ENCODE measurements at places on chromosomes 5 and 9.

GRCh38 chr5:31854181-31855133, 215.5 kb downstream of the PDZD2 start:
- peak; percentile 31 for DNase-seq

DNA sequence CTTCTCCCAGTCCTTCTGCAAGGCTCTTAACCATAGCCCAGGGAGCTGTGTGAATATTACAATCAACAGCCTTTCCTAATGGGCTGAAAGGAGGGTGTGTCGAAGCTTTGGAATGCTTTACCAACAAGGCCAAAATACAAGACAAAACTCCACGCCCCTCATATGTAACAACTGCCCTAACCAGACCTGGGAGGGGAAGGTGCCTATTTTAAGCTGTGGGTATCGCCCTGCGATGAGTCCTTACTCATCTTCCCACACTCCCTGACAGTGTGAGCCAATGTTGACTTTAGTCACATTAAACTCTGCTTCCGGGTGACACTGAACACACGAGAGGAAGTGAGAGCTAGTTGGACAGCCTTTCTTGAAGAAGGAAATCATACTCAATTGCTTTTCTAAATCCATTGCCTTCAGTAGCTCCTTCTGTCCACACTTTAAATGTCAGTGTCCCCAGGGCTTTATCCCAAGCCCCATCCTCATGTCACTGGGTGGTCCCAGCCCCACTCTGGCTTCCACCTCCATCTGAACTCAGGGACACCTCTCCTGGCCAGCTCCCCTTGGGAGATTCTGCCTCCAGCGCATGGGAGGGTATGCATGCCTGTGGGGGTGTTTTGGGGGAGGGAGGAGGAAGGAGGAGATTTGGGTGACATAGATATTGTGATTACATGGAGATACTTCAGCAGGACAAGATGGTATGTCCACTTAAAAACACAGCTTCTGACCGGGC, 6.5 kb upstream of the TBC1D9B start:
- peak; percentile 9 for DNase-seq

- no peak for DNase-seq
These were observed 306.5 kb upstream of the WWC1 start for GRCh38 chr5:167984951-167985350.

- no peak for DNase-seq
These were observed 69.4 kb downstream of the C9orf50 start for GRCh38 chr9:129551393-129551973.

GRCh38 chr9:88321764-88322163, 66.5 kb upstream of the SPIN1 start:
- DNase-seq, result no peak

DNA sequence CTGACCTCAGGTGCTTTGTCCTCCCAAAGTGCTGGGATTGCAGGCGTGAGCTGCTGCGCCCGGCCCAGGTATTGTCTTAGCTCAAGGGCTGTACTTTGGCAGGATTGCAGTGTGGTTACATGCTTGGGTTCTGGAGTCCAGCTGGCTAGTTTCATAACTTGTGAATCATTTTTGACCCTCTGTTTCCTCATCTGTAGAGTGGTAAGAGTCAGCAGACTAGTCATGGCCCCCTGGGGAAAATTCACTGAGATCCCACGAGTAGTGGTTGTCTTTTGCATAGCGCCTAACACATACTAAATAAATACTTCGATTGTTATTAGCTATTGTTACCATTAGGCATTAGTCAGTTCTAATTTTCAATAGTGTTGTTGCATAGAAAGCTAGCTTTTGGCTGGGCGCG, 14.3 kb downstream of the PTPA start:
- peak; percentile 92 for DNase-seq

DNA sequence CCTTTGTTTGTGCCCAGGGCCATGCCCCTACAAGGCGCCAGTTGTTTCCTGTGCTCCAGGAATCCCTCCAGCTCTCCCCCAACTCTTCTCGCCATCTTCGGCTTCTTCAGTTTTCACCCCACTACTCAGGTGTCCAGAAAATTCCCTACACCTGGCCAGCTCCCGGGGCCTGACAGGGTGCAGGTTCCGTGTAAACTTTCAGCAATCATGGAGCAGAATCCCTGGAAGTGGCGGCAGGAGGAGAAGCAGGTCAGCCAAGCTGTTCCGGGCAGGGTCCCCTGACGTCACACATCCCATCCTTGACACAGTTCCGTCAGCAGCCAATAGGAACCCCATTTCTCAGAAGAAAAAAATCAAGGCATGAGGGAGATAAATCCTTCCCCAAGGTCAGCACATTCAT, 12.2 kb upstream of the ADGRD2 start:
- DNase-seq, result no peak

- DNase-seq, result no peak
These were observed 676.1 kb upstream of the C9orf72 start for GRCh38 chr9:28249424-28249823.

GRCh38 chr5:104594850-104595249, 1032.3 kb upstream of the NUDT12 start:
- DNase-seq, result no peak

DNA sequence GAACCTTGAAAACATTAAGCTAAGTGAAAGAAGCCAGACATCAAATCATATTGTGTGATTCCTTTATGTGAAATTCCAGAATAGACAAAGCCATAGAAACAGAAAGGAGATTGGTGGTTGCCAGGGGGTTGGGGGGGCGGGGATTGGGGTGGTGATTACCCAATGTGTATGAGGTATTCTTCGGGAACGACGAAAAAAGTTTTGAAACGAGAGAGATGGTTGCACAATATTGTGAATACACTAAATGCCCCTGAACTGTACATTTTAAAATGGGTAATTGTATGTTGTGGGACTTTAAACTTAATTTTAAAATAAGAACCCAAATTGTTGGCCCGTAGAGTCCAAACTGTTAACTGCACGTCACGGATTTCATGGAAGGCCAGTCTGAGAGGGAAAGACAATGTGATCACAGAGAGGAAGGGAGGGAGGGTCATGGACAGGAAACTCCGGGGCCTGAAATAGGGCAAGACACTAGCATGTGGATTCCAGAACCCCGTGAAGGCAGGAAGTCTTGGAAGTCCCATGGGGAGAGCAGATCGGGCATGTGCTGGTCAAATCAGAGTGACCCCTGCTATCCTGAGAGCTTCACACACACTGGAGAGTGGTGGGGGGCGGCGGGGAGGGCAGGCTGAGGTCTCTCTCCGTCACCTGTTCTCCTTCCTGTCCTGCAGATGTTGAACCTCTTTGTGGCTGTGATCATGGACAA, 218.4 kb downstream of the CACNA1B start:
- DNase-seq, result no peak

GRCh38 chr5:149429839-149430721, 51.0 kb upstream of the IL17B start:
- peak; percentile 65 for DNase-seq

GRCh38 chr9:130405657-130406257, 39.0 kb upstream of the ASS1 start:
- DNase-seq, result no peak

- DNase-seq, result no peak
These were observed 28.4 kb upstream of the TLE1 start for GRCh38 chr9:81717747-81718077.

DNA sequence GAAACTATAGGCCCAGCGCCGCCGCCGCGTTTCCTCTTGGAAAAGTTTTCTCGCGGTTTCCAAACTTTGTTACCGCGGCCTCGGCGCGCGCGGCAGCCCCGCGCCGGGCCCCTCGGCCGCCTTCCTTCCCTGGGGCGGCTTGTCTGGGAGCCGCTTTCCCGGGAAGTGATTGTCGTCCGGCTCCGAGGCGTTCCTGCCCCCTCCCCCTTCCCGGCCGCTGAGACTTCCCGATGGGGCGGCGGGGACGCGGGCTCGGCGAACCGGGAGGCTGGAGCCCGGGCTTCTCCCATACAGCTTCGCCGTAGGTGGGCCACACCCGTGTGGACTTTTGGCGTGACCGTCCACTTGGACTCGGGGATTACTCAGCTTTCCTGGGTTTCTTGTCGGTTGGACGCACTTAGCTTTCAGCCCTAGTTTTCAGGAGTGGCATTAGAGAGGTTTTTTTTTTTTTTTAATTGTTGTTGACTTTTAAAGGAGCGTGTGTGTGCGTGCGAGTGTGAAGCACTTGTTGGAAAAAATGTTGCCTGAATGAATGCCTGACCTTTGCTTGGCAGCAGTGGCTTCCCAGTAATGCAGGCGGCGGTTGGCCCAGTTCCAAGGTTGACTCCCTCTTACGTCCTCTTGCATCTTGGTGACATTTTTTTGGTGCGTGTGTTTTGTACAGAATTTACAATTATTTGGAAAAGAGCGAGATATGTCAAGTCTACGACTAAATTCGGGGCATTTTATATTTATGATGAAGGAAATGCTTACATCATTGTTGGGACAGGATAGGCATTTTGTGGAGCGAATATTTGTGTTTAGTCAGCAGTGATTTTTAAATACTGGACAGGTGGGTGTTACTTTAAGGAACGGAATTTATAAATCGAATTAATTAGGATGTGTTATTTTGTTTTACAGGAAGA, 821 bp downstream of the CTNNA1 start:
- DNase-seq, result peak; percentile 95

DNA sequence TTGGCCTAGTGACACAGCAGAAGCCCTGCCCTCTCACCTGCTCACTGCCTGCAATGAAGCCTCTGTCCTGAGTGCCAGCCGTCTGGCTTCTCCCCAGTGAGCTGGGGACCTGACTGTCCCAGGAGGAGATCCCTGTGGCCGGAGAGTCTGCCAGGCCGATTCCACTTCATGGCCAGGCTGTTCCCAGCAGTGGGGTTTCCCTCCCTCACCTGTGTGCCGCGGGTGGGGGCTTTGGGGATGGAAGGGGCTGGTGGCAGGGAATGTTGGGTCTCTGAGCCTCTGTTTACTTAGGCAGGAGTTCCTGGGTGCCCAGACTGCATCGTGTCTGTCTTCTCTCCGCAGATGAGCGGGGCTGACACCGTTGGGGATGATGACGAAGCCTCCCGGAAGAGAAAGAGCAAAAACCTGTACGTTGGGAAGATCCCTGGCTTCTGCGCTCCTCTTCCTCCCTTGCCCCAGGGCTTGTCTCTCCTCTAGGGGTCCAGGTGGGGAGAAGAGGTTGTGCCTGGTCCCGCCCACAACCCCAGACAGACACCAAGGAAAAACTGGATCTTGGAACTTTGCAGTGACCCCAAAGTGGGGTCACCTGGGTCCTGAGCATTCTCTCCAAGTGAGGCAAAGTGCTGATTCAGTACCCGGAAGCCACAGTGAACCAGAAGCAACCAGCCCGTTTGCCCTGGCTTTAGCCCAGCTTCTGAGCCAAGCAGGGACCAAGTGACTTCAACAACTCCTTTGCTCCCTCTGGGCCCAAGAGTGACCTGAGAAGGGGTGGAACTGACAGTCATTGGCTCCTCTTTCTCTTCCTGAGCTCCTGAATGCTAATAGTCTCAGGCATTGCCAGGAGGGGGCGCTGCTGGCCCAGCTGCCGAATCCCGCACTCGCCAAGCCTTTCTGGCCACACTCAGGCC, 127.7 kb downstream of the RGS3 start:
- peak; percentile 81 for DNase-seq

DNA sequence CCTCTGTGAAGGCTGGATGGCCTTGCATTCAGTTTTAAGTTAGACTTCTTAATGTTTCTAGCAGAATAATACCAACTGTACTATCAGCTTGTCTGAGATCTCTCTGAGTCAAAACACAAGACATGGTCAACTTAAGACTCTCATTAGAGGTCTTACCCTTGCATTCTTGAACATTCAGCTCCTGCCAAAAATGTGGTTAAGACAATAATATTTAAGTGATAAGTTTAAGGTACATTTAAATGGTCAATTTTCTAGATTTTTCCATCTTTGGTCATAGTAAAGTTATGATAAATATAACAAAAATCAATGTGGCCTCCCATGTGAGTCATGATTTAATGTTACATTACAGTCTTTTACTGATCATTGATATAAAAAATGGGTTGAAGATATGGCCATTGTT, 75.0 kb downstream of the NR2F1 start:
- DNase-seq, result peak; percentile 56
